ENCODE measurements at places on chromosomes 3 and 15.

GRCh38 chr3:173401369-173401768, 3.8 kb downstream of the NLGN1 start:
- DNase-seq: no peak

DNA sequence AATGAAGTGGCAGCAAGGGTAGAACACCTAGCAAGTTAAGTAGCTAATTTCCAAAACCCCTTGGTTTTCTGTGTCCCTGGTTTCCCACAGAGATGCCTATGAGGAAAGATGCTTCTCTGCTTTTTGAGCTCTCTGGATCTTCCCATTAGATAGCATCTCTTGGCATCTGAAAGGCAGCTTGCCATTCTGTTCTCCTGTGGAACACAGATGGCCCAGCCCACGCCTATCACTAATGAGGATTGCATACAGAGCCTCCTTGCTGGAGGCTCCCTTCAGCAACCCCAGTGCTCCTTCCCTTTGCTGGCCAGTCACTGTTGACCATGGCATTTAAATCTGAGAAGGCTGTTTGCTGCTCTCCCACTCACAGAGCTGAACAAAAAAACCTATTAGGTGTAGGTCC, 34.4 kb upstream of the ETV5 start:
- no peak for DNase-seq

DNA sequence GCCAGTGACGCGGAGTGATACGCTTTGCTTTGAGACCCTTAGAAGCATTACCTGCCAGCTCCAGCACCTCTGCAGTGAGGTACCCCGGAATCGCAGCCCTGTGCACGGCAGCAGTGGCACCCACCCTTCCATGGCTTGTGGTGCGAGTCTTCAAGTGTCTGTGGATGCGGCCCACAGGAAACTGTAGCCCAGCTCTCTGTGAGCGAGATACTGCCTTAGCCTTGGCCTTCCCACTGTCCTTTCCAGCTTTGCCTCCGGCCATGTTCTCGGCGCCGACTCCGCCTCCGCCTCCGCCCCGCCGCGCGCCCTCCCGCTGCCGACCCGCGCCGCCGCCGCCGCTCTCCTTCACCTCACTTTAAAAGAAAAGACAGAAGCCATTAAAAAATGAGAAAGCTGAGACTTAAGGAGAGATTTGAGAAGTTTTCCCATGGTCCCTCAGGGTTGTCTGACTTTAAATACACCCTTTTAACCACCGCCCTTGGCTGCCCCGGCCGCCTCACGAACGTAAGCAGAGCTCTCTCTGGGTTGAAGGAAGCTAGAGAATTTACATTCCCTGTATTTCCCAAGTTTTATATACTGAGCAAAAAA, 78.5 kb upstream of the FAM174B start:
- DNase-seq: peak; percentile 58

- no peak for DNase-seq
These were observed 584 bp downstream of the RPS17 start for GRCh38 chr15:82539691-82540054.

- no peak for DNase-seq
These were observed 21.2 kb downstream of the NR1D2 start for GRCh38 chr3:23966328-23966727.

GRCh38 chr15:39417366-39418134, 163.3 kb upstream of the THBS1 start:
- no peak for DNase-seq

DNA sequence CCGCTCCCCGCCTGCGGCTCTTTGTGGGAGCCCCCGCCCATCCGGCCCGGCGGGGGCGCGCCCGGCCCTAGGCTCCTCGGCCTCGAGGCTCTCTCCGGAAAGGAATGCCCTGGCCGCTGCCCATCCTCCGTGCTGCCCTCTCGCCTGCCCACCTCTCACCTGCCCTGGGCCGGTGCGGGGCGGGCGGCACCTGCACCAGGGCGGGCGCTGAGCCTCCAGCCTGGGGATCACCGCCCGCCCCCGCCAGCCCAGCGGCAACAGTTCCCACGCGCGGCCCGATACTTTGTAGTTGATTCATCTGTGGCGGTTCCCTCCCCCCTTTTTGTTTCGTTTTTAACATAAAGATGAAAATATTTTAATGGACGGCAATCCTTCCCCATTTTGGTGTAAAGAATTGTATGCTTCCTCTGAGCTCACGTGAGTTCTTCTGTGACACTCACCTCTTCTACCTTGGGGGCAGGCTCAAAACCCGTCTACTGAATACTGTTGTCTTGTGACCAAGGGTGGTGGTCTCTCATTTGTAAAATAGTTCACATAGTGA, 1.9 kb downstream of the KLF13 start:
- DNase-seq: no peak

GRCh38 chr3:122322095-122323075, 2.7 kb upstream of the CSTA start:
- DNase-seq: no peak

GRCh38 chr3:30457726-30458125, 148.7 kb upstream of the TGFBR2 start:
- no peak for DNase-seq

DNA sequence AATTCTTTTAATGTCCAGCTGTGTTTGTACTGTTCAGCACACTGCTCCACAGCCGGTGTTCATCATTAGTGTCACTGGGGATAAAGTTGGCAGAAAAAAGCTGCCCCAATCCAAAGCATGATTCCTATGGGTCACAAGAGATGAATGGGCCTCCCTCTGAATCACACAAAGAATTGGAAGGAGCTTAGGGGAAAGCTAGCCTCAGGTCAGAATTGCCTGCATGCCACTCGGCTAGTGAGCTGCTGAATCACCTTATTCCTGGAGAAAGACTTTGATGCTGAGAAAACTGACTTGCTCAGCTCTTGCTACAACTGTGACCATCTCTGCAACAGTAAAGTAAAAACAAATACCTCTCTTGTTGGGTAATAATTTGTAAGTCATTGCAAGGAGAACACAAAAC, 3.5 kb downstream of the CCK start:
- peak; percentile 73 for DNase-seq

- DNase-seq: no peak
These were observed 29.5 kb downstream of the RAD54L2 start for GRCh38 chr3:51568036-51568435.

DNA sequence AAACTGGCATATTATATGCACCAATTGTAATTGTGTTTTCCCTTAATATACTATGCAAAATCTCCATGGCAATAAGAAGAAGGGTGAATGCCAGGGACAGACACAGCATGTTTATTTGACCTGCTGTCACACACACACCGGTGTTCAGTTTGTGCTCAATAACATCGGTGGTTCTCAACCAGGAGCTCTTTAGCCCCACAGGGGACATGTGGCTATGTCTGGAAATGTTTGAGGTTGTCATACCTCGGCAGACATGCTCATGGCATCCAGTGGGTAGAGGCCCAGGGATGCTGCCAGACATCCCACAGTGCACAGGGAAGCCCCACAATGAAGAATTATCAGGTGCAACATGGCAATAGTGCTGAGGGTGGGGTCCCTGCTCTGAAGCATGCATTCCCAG, 38.2 kb downstream of the GLB1 start:
- no peak for DNase-seq

GRCh38 chr15:35104526-35105147, 19.5 kb upstream of the NANOGP8 start:
- DNase-seq: no peak

- no peak for DNase-seq
These were observed 33.2 kb downstream of the RAB27A start for GRCh38 chr15:55256281-55257011.

DNA sequence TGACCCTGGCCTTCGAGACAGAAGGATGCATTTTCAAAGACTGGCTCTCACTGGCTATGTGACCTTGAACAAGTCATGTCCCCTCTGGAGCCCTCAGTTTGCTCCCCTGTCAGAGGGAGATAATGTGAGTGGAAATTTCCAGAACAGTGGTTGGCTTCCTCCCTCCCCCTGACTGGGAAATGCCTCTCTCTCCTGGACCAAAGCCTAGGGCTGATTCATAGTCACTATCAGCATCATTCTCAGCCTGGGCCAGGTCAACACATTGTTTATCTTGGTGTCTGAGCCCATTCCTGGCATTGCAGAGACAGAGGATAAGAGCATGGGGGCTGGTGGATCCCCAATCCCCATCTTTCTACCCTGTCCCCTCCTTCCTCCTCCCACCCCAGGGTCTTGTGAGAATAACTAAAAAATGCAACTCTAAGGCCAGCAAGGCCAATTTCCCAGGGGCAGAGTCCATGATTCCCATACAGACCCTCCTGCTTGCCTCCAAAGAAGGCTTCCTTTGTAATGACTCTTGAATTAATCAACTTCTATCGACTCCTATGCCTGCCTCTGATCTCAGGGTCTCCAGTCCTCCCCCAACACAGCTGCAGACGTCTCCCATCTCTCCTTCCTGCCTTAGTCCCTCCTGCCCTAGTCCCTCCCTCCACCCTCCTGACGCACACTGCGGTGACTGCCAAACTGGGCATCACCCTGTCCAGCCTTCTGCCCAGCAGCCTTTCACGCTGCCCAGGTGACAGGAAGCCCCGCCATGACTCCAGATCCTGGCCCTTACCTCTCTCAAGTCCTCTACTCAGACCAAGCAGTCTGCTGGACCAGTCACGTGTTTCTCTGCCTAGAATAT, 35.4 kb upstream of the CORO2B start:
- DNase-seq: no peak

- no peak for DNase-seq
These were observed 337.7 kb downstream of the SLC9A9 start for GRCh38 chr3:143510601-143511000.
